Tongue (tissue), 3 donors: ENCODE measurements at places on chromosomes 6 and 20.

DNA sequence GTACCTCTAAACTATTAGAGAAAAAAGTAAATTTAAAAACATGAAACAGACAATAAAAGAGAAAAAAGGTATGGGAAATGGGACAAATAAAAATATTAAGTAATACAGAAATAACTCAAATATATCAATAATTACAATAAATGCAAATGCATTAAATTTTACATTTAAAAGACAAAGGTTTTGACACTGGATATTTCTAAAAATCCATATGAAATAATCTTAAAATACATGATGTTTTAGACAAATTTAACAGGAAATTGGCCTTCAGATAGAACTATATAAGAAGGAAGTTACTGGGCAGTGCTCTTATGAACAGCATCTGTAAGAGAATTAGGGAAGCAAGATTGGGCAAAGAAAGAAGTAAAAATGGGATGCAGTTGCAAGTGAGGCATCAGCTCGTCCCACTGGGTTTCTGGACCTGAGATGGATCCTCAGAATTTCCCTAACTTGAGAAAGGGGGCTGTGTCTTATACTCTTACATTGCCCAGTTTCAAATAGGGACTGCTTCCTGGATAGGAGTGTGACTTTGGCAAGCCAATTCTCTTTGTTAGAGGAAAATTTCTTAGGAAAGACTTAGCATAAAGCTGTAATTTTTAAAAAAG lies 376.7 kb downstream of the SMOC2 start:
- DNase-seq = no peak

- peak; percentile 62 for DNase-seq
These were observed 262.5 kb downstream of the BTBD3 start for GRCh38 chr20:12180107-12180661.

- peak; percentile 19 for DNase-seq
These were observed 2.8 kb downstream of the RAET1E start for GRCh38 chr6:149895048-149895590.

- DNase-seq = no peak
These were observed 40.4 kb downstream of the TAB2 start for GRCh38 chr6:149357726-149358538.

DNA sequence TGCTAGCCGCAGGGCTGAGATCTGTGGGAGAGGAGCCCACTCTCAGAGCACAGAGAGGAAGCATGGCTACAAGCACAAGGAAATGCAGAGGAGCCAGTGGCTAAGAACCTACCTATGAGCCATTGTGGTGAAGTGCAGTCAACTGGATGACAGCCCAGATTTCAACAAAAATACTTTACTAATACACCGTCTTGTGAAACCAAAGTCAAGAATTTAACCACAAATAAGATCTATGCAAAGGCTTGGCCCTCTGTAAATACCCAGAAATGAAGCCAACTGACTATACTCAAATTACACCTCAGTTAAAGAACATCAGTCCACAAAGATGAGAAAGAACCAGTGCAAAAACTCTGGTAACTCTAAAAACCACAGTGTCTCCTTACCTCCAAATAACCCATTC lies 40.1 kb upstream of the PTCHD4 start:
- no peak for DNase-seq

GRCh38 chr6:66662196-66662595 lies 955.2 kb upstream of the EYS start:
- peak; percentile 23 for DNase-seq

- peak; percentile 30 for DNase-seq
These were observed 548.2 kb downstream of the PRKN start for GRCh38 chr6:162179196-162179951.
